ENCODE measurements at places on chromosomes 1 and 21.

DNA sequence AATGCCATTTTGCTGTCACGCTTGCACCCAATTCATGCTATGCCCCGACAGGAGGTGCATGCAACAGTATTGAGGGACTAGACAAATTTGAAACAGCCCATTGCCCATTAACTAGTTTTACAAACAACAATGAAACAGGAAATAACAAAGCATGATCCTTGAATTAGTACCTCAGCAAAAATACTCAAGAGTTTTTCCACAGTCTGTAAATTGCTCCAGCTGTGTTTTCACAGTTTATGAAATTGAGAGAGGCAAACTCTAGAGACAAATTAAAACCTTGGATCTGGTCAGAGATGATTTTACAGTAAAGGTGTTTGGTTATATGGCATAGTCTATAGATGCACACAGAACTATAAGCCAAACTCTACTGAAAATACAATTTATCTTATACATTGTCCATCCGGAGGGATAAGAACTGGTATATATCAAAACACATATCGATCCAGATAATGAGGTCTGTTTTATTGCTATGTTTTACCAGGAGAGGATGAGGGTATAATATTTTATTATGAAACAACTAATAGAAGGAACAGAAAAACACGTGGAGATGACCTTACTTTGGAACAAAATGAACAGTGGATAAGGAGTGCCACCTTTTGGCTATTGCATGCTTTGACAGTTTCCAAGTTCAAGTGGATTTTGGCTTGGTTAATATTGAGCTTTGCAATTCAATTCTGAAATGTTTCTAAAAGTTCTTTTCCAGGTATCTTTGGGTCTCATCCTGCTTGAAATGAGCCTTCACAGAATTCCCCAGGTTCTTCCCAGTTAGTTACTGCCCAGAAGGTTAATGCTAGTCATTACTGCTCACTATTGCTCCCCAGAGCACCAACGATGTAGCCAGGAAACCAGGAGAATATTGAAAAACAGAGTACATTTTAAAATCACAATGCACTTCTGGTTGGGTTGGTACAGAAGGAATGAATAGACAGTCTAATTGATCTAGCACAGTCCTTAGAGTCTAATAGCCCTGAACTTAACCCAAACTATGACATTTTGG lies 45.7 kb downstream of the ZC3H11B start:
- DNase-seq: no peak

DNA sequence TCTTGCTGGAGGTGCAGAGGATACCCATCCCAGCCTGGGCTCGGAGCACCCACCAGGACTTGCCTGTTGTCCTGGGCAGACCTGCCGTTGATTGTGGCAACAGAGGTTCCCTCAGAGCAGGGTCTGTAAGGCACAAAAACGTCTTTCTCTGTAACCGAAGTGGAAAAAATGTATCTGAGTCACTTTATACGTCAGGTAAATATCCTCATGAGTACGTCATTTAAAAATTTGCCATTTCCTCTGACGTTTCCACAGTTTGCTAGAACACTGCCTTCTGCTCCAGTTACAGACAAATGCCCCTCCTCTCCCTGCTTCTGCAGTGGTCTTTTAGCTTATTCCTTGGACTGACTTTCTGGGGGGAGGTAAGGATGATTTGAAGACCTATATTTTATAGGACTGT lies 326.8 kb downstream of the HHAT start:
- DNase-seq: no peak

DNA sequence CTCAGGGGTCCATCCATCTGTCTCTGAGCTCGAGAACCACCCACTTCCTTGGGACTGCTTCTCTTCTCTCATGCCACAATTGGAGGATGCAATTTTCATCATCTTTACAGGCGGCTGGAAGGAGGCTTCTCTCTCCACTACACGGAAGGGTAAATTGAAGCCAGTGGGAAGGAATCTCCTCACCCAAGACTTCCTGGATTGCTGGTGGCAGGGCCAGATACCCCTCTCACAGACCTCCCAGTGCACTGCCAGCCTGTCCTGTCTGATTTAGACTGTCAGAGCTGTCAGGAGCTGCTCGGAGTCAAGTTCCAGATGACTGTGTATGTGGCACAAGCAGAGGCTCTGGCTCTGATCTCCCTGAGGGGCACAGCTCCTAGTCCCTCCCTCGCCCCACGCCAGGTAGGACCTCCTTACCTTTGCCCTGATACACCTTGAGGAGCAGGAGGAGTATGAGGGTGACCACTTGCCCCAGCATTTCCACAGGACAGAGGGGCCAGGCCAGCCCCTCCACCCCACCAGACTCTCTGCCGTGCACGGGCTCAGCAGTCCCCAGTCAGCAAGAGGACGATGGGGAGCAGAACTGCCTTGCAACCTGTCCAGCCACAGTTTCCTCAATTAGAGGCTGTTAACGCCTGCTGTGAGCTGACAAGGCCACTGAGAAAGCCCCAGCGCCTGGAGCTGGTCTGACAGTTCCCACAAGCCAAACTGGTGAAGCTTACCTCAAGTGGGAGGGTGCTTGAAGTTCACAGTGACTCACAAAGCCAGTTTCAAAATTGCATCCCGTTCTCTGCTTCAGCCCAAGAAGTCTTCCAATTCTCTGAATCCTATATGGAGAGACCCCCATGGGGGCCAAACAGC lies at the start of gene CD244:
TSS of gene CD244 (minus strand) at position 685 of the 858 bp plus-strand sequence. CDS start at position 475, 210 bp downstream.
- peak; percentile 71 for DNase-seq

DNA sequence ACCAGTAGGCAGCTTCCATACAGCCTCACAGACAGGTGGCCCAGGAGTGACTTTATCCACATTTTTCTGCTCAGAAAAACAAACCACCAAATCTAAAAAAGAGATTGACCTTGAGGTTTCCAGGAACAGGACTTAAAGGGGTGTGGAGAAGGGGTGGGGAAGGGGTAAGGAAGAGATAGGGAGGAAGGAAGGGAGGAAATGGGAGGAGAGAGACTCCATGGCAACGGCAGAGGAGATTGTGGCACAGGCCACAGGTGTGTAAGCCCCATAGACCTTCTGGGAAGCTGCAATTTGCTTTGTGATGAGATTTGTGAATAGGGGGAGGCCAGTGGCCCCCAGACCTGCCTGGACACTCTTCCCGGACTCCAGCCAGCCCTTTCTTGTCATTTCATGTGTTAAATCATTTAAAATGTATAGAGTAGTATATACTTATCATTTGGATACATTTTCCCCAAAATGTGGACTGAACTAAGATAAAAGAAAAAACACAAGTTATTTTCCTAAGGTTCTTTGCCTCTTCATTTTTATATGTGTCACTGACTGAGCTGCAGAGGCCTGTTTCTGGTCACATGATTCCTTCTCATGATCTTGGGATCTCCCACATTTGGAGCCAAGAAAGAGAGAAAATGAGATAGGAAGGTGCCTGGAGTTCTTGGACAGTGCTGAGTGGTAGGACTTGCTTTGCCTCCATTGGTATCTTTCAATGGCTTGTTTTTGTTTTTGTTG lies 55.5 kb downstream of the CLIC6 start:
- no peak for DNase-seq

All from stimulated activated CD4-positive, alpha-beta T cell treated with anti-CD3 and anti-CD28 coated beads, Interleukin-15, amount 100 ng/mL, for 24 hours (primary cell).